ENCODE measurements at places on chromosomes 1 and 21. TPM values are rescaled to one million over a fixed set of nuclear protein-coding genes. Genes with fewer than 3 reads are reported as not detected.

The TMOD4 gene
- total RNA-seq, result 1.1 TPM

The ACKR1 gene
- total RNA-seq, result 0.23 TPM

DNA sequence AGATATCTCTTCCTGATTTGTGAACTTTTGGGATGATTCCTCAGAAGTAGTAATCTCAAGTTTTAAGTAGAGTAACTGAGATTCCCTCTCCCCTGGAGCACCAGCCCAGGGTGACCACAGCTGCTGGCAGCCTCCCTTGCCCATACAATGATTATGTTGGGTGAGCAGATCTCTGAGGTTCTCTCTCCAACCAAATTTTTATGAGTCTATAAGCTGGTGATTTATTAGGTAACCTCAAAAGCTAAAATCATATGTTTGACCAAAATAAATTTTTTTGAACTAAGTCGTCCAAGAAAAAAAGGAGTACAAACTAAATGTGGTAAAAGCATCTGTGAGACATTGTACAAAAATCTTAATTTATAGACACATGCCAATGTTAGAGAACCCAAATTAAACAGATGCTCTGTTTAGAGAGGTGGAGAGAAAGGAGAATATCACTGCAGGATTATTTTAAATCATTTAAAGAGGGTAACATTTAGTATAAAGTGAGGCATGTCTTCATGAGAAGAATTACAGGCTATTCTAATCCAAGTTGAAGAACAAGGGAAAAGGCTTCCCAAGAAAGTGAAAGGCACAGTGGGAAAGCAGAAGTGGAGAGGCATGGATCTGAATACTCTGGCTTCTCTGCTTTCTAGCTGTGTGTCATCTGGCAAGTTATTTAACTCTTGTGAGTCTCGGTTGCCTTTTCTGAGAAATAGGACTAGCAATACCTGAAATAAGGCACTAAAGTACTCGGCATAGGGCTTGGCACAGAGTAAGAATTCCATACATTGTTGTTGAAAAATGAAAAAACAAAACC is 2.5 kb downstream of the AKNAD1 start:
- DNase-seq, result no peak

DNA sequence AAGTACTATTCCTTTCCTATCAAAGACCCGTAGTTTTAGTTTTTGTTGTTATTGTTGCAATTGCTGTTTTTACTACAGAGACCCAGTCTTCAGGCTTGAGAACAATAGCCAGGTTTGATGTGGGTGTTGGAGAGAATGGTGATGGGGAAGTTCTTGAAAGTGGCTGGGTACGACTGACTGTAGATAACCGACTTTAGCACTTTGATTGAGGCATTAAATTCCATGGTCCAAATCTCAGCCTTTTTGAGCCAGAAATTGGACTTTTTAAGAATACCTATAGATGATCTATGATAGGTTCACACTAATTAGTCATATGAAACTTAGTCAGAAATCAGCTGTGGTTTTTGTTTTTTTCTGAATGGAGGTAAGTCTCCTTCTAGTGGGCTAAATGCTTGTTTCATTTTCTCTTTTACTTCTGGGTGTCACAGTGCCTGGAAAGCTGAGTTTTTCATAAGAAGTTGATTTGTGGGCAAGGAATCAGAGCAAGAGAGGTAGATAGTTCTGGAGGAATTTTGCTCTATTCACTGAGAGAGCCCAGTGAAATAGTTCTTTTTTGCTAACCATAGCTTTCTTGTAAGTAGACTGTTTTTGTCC is 2.8 kb downstream of the PPIH start:
- DNase-seq, result no peak

- no peak for DNase-seq
These were observed 172.5 kb downstream of the DYRK1A start for GRCh38 chr21:37538971-37539590.

DNA sequence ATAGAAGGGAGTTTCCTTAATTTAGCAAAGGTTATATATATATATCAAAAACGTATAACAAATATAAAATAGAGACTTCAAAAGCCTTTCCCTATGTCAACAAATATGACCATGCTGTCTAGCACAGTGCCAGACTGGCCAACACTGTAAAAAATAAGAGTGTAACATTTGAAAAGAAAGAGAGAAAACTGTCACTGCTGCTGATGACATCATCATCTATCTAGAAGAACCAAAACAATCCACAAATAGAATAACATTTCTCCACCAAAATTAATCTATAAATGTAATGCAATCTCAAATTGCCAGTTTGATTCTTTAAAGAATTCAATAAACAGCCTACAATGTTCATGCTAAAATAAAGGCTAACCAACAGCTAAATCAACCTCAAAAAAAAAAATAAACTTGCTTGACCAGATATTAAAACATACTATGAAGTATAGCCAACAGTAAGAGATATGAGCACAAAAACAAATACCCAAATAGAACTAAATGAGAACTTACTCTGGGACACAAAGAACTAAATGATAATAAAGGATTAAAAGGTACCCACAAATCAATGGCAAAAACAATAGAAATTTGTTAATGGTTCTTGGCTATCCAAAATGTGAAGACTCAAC is 50.2 kb downstream of the ENAH start:
- no peak for DNase-seq

- DNase-seq, result no peak
These were observed 14.2 kb downstream of the CD101 start for GRCh38 chr1:117015724-117016123.
